ENCODE measurements at places on chromosomes 3 and 15.

- DNase-seq: no peak
These were observed 296.6 kb upstream of the MME start for GRCh38 chr3:154783521-154783931.

DNA sequence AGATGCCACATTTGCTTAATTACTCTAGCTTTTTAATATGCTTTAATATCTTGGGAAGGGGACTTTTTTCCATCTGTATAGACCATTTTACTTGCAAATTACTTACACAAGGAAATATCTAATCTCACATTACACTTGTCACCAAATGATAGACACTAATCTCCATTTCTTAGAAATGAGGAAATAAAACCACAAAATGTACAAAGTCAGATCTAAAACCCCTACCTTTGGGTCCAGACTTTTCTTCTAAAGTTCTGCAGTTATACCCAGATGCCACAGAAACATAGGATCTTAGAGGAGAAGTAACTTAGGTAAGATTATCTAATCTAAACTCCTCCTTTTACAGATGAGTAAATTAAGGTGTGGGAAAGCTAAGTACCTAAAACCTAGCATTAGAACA is 44.3 kb downstream of the CD200R1L start:
- DNase-seq: no peak

DNA sequence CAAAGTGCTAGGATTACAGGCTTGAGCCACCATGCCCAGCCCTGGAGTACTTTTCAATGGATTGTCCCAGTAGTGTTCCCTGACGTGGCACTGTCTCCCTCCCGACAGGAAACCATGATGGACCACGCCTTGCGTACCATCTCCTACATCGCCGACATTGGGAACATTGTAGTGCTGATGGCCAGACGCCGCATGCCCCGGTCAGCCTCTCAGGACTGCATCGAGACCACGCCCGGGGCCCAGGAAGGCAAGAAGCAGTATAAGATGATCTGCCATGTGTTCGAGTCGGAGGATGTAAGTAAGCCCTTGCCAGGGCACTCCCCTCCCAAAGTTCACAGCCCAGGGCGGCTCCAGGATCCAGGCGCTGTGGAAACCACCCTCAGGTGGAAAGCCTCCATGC is 168.1 kb downstream of the NSMCE3 start:
- DNase-seq: no peak

DNA sequence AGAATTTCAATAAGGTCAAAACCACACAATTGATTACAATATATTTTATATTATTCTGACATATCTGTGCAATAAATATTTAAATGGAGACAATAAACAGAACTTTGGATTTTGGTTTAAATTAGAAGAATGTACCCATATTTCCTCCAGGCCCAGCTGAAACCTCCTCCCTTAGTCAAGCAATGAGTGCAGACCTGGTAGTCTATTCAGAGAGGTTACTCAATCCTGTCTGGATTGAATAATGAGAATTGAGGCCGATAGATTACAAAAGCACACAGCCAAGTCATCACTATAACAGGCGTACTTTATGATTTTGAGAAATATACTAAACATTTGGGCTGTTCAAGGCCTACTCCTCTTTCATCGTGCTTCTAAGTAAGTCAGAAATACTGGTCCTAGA is 114.5 kb upstream of the STRIT1 start:
- no peak for DNase-seq

DNA sequence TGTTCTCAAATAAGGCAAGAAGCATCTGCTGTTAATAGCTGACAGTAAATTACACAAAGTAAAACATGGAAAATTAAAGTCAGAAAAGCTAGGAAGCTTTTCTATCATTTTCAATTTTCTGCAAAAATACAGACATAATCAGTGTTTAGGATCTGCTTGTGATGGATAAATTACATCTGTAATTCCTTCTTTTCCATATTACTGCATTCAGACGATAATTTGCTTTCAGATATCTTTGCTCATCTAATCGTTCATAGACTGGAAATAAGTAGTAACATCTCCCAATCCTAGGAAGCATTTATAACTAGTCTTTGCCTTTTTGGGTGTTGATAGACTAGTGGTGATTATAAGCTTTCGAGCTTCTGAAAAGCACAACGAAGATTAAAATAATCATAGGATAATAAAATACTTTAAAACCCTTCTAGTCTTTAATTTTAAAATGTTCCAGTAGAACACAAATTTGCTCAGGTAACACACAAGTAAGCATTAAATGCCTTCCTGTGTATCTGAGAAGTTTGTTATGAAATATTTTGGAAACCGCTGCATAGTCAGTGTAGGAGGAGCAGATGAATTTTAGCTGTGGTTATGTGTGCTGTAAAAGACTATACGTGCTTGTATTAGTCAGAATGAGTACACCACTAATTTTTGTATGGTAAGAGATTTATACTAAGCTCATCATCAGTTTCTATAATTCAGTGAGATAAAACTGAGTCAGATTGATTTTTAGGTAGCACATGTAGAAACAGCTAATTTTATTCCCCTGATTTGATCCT is 41.0 kb downstream of the MBNL1 start:
- no peak for DNase-seq

DNA sequence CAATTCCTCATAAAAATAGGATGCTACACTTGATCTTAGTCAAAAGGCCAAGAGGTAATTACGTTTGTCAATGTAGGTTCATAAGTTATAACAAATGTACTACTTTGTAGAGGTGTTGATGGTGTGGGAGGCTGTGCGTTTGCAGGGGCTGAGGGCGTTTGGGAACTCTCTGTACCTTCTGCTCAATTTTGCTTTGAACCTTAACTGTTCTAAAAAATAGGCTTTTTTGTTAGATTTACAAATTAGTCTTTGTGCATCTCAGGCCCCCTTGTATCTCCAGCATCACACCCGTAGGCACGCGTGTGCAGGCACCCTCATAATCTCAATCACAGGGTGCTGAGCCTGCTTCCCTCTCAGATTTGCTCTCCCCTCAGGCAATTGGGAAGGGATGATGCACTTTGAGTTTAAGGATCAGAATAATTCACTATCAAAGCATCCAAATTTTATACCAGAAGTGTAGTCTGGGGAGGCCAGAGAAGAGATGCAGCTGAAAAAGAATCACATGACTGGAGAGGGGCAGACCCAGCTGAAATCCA is 36.1 kb upstream of the STRIT1 start:
- no peak for DNase-seq

DNA sequence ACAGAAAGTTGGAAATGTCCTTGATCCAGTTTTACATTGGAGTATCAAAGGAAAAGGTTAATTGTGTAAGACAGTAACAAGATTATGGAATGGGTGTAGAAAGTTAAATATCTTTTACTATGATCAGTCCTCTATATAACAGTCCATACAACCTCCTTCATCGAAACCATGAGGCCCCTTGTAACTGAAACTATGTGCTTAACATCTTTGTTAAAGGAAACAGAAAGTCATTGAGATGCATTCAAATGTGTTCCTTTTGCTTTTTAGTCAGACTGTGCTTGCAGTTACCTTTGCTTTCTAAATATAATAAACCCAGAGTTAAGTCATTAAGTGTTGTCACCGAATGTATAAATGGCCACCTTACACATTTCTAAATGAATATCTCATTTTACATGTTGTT is 1298.5 kb downstream of the ROBO2 start:
- DNase-seq: no peak

DNA sequence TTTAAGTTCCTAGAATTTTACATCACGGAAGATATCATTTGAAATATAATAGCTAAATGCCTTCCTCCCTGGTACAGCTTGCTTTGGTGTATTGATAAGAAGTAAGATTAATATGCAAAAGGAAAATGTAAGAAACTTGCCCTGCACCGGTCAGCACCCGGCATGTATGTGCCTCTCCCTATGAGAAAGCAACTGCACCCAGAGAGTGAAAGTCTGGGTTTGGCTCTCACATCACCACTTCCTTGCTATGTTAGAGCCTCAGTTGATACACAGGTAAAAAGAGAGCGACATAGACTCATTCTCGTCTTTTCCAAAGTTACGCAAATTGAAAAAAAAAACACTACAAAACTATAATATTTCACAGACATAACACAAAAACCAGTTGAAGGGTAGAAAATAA is 96.7 kb downstream of the FOXP1 start:
- DNase-seq: no peak

DNA sequence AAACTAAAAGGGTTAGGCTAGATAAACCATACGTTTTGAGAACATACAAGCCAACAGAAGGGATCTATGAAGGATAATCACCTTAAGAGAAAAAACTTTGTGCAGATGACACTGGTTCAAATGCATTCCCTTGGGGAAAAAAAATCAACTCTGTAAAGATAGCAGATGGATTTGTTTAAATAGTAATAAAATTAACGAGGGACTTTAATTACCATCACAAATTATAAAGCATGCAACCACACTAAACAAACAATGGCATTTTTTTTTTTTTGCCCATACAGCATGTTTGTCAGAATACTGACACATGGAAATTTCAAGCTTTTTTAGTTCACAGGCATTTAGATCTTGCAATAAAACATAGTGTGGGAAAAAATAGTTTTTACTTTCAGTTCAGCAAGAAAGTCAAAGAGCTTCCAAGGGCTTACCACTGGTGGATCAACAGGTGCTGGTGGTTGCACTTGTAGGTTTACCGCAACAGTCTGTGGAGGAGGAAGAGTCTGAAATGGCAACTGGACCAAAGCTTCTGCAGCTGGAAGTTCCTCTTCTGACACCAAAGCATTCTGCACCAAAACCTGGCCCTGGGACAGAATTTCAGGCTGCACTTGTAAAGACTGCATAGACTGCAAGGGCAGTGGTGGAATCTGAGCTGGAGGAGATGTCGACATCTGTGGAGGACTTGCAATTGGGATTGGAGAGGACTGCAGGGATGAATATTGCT is 53.1 kb downstream of the PHC3 start:
- no peak for DNase-seq

- no peak for DNase-seq
These were observed 140.7 kb upstream of the ARPP21 start for GRCh38 chr3:35498506-35499210.
